ENCODE measurements at places on chromosomes 2 and 18. TPM values are rescaled to one million over a fixed set of nuclear protein-coding genes. Genes with fewer than 3 reads are reported as not detected.
A peak's percentile ranks its signal among the peaks of the same experiment; 100 is the strongest.

- DNase-seq, result peak; percentile 6
These were observed 632.4 kb downstream of the NYAP2 start for GRCh38 chr2:226031647-226032501.

Gene GPR45
- not detected for total RNA-seq

Gene USP34
- 66.6 TPM for total RNA-seq

Gene MYOM1
- 0.55 TPM for total RNA-seq

DNA sequence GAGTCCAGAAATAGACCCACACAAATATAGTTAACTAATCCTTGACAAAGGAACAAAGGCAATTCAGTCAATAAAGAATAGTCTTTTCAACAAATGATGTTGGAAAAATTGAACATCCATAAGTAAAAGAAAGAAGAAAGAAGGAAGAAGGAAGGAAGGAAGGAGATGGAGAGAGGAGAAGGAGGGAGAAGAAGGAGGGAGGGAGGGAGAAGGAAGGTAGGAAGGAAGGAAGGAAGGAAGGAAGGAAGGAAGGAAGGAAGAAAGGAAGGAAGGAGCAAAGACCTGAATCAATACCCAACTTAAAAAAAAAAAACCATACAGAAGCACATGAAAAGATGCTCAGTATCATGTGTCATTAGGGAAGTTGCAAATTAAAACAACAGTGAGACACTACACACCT lies 148.3 kb downstream of the ATL2 start:
- no peak for DNase-seq

GRCh38 chr18:38470421-38470820 lies 904.8 kb upstream of the CELF4 start:
- DNase-seq, result no peak

- DNase-seq, result no peak
These were observed 12.2 kb downstream of the LPIN1 start for GRCh38 chr2:11758647-11759046.
